Common myeloid progenitor, CD34-positive (primary cell): ENCODE measurements at places on chromosomes 6 and 20.

DNA sequence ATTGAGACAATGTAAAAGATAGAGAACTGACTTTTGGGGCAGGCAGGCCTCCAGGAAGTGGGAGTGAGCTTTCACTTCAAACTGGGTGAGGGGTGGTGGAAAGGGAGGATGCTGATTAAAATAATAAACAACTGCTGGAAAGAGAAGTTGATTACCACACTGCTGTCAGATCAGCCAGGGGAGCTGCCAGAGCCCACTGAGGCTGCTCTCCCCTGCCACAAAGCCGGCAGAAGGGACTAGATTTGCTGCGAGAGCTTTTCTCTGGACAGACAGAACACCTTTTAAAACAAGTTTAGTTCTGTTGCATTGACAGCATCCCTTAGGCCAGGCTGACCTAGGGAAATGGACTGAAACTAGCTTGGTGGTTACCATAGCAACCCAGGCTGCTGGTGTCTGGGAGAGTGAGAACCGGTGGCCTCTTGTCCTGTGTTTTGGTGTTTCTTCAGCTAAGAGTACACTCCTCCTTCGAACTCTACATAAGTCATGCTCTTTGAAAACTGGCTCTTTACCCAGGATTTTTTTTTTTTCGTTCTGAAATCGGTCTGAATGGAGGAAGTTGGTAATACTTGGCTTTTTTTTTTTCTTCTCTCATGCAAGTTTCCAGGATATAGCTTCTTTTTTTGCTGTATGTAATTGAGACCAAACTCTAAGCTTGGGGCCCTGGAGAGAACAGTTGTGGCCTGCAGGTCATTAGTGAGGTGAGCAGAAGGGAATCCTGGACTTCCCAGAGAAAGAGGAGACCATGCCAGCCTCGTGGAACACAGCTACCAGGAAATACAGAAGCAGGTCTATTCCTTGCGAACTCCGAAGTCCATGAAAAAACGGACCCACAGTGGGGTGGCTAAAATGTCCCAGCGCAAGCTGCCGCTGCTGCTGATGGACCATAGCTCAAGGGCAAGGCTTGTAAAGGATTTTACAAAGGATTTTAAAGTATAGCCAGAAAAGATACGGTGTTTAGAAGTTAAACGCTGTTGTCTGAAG, 374.4 kb downstream of the UTRN start:
- peak; percentile 60 for DNase-seq

DNA sequence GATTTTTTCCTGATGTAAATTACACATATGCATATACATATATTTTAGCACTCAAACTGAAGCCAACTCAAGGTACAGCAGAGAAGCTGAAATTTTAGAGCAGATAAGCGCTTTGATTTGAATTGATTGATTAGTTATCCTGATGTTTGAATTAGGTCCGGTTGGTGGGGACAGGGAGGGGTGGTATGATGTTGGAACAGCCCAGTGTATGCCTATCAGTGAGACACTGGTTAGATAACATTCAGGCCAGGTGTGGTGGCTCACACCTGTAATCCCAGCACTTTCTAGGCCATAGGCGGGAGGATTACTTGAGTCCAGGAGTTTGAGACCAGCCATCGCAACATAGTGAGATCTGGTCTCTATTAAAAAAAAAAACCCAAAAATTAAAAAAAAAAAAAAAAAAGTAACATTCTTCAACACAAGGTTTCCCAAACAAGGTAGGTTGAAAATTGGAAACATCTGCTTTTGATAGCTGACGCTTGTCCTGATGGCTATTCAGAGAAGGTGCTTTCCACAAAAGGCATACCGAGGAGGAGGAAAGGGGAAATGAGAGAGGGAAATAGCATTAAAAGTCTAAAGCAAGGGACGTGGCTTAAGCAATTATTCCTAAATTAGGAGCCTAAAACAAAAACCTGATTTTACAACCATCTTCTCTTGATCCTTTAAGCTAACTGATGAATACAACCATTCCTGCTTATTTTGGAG, 288.4 kb upstream of the JARID2 start:
- no peak for DNase-seq

DNA sequence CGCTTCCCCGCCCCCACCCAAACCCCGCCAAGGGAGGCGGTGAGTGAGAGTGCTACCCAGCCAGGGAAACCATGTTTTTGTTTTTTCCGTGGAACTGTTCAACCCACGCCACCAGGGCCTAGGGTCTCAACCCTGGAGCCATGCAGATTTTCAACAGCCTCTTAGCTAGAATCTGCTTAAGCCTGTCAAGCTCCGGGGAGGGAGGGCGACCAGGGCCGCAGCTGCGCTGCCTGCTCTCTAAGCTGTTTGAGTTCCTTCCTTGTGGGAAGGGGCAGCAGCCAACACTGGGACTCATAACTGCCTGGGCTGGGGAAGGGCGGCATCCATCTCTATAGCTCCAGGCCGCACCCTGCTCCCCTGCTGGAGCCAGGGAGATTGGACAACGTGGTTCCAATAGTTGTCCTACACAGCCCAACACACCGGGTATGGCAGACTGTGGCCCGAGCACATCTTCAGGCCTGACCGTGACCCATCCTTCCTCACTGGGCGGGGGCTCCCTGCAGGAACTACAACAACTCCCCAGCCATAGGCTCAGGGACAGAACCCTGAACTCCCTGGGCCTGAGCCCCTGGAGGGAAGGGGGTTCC, 1065.7 kb upstream of the MANEA start:
- DNase-seq: no peak

DNA sequence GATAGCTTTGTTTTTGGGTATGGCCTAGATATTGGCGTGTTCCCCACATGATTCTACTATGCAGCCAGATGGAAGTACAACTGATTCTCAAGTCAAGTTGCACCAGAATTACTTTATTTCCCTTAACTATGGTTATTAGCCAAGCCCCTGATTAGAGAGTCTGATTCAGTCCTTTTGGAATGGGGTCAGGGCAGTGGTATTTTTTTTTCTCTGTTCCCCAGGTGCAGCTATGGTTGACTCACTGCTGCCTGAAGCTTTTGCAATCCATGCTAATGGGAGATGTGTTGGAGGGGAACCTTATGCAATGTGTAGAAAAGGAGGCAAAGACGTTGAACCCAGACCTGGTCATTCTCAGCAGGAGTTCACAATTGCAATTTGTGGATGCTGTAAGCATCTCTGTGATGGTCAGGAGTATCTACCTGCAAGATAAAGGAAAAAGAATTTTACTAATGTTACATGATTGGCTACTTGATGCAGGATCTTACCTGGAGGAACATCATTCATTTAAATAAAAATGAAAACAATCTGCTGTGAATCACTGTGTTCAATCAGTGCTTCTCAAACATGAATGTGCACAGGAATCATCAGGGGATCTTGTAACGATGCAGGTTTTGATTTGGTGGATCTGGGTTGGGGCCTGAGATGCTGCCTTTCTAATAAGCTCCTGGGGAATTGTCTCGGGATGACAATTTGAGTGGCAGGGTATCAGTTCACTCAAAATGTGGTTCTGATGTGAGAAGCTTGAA, 49.4 kb downstream of the PFDN4 start:
- DNase-seq: no peak

DNA sequence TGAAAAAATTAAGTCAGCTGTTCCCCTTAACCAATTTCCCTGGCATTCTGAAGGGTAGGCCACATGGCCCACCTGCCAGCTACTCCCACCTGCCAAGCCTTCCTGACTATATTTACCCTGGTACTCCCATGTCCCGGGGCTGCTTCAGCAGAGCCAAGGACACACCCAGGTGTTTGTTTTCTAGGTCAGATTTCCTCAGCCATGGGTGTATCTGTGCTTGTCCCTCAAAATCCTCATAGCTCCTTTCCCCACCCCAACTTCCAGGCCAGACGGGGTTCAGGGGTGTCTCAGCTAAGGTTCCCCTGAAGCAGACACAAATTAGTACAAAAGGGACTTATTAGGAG, 139.4 kb upstream of the CDYL start:
- no peak for DNase-seq

DNA sequence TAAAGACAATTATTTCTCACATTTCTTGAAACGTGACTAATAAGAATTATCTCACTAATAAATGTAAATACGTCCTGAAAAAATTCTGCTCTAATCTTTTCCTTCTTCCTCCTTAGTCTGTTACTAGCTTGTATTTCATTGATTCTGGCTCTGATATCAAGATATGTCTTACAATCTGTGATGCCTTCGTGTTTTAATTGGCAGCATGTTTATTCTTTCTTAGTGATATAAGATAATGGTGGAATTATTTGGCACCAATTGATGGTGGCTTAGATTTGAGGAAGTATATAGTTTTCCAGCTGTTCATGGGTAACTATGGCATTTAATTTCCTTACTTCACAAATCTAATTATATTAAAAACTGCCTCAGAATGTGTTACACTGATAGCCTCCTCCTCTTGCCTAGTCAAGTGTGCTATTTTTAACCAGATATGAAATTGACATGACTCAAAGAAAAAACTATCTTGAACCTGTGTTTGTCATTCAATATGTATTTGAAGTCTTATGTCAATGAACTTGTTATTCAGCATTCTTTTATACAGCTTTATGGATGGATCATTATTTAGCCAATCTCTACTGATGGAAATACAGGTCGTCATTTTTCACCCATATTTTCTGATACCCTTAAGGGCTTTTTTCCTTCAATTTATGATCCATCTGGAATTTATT, 5.3 kb downstream of the CCNC start:
- DNase-seq: no peak

- DNase-seq: no peak
Observed at GRCh38 chr20:37293301-37293943, 4.0 kb downstream of the MANBAL start.
